Lower lobe of right lung (tissue), 2 donors: ENCODE measurements at places on chromosomes 4 and X. TPM values are rescaled to one million over a fixed set of nuclear protein-coding genes. Genes with fewer than 3 reads are reported as not detected.

The MAGEB17 gene
- total RNA-seq: not detected

- DNase-seq: no peak
These were observed 16.3 kb upstream of the ESX1 start for GRCh38 chrX:104270916-104271512.

The GUCY2F gene
- total RNA-seq: 0.18 TPM

- no peak for DNase-seq
These were observed 14.8 kb downstream of the RPL34 start for GRCh38 chr4:108635070-108635655.

GRCh38 chr4:185134307-185134869, 8.7 kb upstream of the SLC25A4 start:
- DNase-seq: no peak

DNA sequence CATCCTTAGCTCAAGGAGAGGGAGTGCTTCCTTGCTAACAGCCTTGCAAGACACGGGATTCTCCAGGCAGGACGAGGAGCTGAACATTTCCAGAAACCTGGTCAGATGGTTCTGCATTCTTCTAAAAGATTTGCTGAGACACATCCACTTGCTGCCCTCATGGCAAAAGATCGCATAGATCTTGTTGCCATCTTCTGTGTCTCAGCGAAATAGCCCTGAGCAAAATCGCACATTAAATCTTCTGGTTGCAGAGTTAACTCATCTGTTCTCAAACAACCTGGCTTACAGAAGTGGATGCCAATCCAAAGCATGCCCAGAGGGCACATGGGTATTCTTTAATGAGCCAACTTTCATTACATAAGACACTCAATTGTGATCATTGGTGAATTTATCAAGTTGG, 167.5 kb downstream of the PRKX start:
- no peak for DNase-seq

The TAF7L gene
- total RNA-seq: not detected

DNA sequence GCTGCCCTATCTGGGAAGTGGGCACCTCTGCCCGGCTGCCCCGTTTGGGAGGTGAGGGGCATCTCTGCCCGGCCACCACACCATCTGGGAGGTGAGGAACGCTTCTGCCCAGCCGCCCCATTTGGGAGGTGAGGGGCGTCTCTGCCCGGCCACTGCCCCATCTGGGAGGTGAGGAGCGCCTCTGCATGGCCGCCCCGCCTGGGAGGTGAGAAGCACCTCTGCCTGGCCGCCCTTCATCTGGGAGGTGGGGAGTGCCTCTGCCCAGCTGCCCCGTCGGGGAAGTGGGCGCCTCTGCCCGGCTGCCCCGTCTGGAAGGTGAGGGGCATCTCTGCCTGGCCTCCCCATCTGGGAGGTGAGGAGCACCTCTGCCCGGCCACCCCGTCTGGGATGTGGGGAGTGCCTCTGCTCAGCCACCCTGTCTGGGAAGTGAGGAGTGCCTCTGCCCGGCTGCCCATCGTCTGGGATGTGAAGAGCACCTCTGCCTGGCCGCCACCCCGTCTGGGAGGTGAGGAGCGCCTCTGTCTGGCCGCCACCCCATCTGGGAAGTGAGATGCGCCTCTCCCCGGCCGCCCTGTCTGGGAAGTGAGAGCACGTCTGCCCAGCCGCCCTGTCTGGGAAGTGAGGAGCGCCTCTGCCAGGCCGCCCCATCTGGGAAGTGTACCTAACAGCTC, 9.8 kb downstream of the PABPC1L2A start:
- DNase-seq: no peak
